Activated CD4-positive, alpha-beta T cell treated with anti-CD3 and anti-CD28 coated beads for 36 hours (primary cell): ENCODE measurements at places on chromosomes 12 and 14.

DNA sequence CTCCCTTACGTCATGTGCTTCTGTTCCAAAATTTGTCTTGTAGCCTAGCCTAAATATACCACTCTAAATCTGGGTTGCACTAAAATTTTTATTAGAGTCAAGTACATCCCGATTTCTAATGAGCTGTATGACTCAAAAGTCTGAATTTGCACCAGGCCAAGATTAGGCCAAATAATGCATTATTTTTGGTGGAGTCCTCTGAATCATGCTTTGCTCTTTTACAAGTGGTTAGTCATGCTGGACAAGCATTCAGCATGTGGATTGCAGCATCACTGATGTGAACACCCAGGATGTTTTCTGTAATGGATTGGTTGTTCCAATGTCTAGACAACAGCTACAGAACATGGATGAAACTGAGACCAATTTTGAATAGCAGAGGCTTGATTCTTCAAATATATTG lies 23.7 kb downstream of the HEBP1 start:
- no peaks in the 10 kb centered on the region for H3K27me3 ChIP-seq
- no peak for DNase-seq
- H3K36me3 ChIP-seq = peaks cover 40% of the 10 kb centered on the region
- no peak overlapping the region for H3K4me3 ChIP-seq

DNA sequence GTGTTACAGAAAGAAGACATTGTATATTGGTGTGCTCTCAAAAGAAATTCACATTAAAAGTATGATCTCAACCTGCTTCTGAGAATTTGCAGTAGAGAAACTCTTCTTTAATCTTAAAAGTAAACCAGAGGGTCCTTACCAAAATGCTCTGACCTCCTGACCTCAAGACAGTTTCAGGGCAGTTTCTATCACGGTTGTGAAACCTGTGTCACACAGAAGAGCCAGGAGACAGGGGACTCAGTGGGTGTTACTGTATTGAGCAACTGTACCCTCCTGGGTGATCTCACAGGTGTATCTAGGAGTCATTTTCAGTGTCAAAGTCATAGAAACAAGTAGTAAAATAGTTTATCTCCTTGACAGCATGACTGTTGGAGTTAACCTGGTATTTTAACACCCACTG lies 178.0 kb downstream of the GRIP1 start:
- no peaks in the 10 kb centered on the region for H3K36me3 ChIP-seq
- peak; percentile 6 for DNase-seq
- no peak overlapping the region for H3K4me3 ChIP-seq
- H3K27ac ChIP-seq = no peak overlapping the region
- peaks cover 2% of the 10 kb centered on the region for H3K27me3 ChIP-seq

GRCh38 chr12:104938371-104938770 lies 19.7 kb downstream of the SLC41A2 start:
- H3K27me3 ChIP-seq = peaks cover 4% of the 10 kb centered on the region
- H3K4me3 ChIP-seq = no peak overlapping the region
- no peaks in the 10 kb centered on the region for H3K36me3 ChIP-seq
- no peak for DNase-seq
- no peak overlapping the region for H3K27ac ChIP-seq
- H3K4me1 ChIP-seq = no peaks in the 10 kb centered on the region

- no peaks in the 10 kb centered on the region for H3K27me3 ChIP-seq
- no peaks in the 10 kb centered on the region for H3K36me3 ChIP-seq
- H3K4me3 ChIP-seq = no peak overlapping the region
- H3K27ac ChIP-seq = no peak overlapping the region
- peaks cover 2% of the 10 kb centered on the region for H3K4me1 ChIP-seq
- no peak for DNase-seq
Observed at GRCh38 chr12:51183816-51184215, 10.9 kb upstream of the TFCP2 start.

DNA sequence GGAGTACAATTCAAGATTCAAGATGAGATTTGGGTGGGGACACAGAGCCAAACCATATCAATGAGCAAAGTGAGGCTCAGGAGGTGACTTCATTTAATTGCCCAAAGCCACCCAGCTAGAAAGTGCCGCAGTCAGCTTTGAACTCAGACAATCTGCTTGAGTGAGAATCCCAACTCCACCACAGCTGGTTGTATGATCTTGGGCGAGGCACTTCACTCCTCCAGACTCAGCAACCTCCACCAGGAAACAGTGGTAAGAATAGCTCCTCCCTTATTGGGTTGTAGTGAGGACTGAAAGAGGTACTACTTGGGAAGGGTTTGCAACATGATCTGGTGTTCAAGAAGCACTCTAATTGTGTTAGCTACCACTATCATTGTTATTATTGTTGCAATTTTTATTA lies 129.2 kb upstream of the RFLNA start:
- H3K27ac ChIP-seq = no peak overlapping the region
- no peaks in the 10 kb centered on the region for H3K4me1 ChIP-seq
- H3K36me3 ChIP-seq = no peaks in the 10 kb centered on the region
- no peak for DNase-seq

DNA sequence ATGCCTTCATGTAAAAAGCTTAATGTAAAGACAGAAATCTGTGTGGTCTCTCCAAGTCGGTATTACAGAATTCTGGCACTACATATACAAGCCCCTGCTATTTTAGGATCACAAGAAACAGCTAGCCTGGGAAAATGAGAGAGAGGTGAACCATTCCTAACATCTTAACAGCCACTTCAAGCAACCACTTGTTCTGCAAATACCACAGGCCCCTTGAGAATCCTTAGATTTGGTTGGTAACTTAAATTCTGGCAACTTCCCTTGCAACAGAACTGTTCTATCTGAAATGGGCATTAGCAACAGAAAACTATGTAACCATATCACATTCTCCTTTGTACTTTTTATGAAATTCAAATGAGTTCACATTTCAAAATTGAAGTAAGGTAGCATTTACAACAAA lies 68.5 kb downstream of the SPPL3 start:
- peak overlapping the region; percentile 83 for H3K27ac ChIP-seq
- no peaks in the 10 kb centered on the region for H3K27me3 ChIP-seq
- peaks cover 65% of the 10 kb centered on the region for H3K4me1 ChIP-seq
